Lower leg skin (tissue), 4 donors: ENCODE measurements at places on chromosomes 2 and 18.

- no peak for DNase-seq
Observed at GRCh38 chr18:57502624-57503023, 67.5 kb downstream of the ONECUT2 start.

DNA sequence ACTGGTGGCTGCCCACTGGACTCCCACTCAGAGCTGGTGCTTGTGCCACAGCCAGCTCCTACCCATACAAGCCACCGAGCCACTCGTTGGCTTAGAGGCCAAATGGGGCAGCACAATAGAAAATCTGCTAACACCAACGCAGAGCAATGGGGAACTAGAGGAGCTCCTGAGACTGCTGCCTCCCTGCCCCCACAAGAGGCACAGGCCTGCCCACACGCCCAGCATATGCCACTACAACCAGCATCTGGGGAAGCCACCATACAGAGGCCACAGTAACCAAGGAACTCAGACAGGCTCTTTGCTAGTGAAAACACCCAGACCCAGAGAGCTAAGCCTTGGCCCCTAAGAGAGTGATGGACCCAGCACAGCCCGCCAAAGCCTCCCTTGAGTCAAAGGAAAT lies 231.2 kb upstream of the RAB6C start:
- DNase-seq: no peak

GRCh38 chr2:105380432-105381100 lies 18.3 kb downstream of the FHL2 start:
- peak; percentile 81 for DNase-seq

DNA sequence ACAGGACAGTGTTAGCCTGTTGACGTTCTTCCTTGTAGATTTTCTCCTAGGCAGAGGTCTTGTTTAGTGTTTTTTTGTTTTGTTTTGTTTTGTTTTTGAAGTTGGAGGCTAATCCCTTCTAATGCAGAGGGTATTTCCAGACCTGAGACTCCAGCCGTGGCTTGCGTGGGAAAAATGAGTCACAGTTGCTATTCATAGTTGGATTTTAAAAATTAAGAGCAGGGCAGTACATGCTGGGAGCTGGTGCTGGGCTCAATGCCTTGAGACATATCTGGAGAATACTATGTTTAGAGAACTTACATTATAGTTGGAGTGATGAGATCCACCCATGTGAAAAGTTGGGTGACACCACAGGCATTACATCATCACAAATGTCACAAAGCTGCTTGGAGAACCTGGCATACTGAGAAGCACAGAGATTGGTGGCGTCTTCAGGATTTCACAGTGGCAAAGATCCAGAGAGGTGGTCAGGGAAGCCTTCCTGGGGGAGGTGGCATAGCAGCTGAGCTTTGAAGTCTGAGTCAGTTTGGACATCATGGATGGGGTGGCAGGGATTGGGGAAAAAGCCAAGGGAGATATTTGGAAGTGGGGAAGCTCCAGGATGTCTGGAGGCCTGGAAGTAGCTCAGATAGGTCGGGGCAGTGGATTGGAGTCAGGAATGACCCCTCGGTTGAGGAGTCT lies 249.4 kb downstream of the LOXHD1 start:
- no peak for DNase-seq

DNA sequence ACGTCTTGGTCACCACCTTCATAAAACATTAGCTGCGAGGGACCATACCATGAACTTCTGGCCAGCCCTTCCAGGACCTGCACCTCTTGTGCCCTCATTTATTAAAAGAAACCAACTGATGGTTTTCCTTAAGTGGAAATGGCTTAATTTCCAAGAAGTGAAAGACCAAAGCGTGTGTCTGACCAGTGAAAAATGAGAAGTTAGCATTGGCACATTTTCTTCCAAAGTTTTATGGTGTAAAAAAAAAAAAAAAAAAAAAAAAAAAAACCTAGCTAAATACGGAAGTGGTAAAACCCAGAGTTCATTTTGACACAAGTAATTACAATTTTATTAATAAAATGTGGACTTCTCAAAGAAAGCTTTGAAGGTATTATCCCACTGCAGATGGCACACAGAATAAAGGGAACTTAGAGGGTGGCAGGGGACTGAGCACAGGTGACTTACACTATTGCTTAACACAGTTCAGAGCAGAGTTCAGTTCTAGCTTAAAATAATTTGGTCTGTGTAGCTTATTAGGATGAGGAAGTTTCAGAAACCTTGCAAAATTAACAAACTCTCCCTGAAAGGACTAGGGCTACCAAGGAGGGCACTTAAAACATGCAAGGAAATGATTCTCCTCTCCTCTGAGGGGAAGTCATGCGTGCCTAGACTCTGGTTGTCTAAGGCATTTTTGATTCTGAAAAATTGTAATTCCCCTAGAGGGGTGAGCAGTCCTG lies 42.2 kb upstream of the EPG5 start:
- DNase-seq: no peak

DNA sequence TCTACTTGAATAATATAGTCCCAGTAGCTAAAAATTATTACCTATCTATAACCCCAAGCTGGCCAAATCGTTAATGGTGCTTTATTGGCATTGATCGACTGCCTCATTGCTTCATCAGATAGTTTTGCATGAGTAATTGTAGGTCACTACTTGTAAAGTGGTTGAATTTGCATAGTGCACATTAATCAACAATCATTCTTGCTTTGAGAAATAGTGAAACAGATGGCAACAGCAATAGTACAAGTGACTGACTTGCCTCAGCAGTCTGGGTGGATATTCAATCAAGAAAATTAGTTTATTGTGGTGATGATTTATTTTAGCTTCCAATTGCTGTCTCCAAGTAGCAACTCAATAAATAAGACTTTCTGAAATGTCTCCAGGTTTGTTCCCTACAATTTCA lies 117.8 kb upstream of the NRXN1 start:
- no peak for DNase-seq

DNA sequence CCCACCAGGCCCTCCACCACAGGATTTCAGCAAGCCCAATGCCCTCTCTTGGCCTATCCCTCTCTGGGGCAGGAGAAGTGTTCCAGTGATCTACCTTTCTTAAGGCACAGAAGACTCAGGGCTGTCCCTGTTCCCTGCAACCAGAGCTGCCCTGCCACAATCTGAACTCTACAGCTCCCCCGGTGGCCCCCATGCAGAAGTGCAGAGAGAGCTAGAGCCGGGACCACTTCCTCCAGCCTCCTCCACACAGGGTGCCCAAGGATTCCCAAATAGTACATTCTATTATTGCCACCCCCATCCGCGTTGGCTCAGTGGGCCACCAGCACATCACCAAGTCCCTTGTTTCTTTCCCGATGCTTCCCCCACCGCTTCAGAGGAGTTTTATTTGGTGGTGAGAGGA lies 114.8 kb upstream of the PTPRM start:
- DNase-seq: no peak

- DNase-seq: no peak
Observed at GRCh38 chr2:190979906-190980629, 33.9 kb downstream of the STAT1 start.

DNA sequence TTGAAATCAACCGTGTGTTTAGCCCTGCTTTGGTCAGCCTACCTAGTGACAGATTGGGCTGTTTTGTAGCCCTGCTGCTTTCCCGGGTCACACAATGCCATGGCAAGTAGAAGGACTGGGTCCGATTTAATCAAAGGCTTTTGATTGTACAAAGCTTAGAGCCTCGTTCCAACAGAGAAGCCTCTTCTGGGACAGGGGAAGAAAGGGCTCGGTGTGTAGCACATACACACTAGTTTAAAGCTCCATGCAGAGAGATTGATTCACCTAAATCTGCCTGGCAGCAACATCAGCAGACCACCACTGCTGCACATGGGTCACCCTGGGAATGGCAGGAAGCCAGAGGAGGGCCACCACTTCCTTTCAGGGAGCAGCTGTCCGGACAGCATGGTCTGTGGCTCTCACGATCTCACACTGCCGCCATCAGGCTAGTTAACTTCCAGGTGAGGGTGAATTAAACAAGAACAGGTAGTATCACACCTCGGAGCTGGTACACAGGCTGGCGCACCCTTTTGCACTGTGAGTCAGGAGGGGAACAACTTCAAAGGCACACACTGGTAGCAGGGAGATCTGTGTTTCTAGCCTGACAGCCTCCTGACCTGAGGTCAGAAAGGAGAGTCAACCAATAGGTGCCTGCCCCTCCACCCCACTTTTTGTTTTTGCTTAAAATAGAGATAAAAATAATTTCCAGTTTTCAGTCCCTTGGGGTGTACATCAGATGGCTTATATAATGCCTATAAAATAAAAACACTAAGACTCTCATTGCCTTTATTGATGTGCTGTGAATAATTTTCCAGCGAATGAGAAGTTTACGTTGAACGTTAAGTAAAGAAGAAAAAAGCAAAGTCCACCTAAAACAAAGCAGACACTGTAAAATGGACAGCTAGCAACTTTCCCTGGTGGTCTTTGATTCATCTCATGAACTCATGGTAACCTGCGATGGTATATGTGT lies 108.5 kb downstream of the CDCA7 start:
- DNase-seq: no peak

- DNase-seq: no peak
Observed at GRCh38 chr2:89848114-89848513, 1156.6 kb downstream of the RPIA start.

- DNase-seq: no peak
Observed at GRCh38 chr18:11761553-11761952, 72.5 kb downstream of the GNAL start.

DNA sequence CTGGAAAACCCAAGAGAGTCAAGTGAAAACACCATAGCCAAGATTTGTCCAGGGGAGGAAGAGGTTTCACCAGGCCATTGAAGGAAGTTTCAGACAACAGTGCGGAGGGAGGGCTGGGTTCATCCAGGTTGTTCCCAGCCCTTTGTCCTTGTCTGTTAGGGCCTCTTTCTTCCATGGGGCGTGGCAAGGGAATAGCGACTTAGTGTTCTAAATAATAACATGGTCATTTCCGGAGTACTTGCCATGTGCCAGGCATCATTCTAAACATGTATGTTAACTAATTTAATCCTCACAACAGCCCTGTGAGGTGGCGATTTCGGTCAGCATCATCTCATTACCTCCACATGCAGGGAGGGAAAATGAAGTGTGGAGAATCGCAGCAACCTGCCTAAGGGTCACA lies 77.3 kb downstream of the TCF7L1 start:
- DNase-seq: no peak

GRCh38 chr2:217489145-217489960 lies 513.4 kb downstream of the TNS1 start:
- peak; percentile 53 for DNase-seq

- DNase-seq: no peak
Observed at GRCh38 chr2:39435741-39436591, 1.1 kb downstream of the MAP4K3 start.

GRCh38 chr18:617970-618504 lies 21.2 kb downstream of the CLUL1 start:
- no peak for DNase-seq

- DNase-seq: no peak
Observed at GRCh38 chr2:65868177-65868576, 435.8 kb upstream of the SPRED2 start.

- DNase-seq: no peak
Observed at GRCh38 chr18:51279367-51279984, 82.0 kb upstream of the MEX3C start.

GRCh38 chr18:61545281-61546245 lies 212.3 kb downstream of the CDH20 start:
- DNase-seq: no peak

DNA sequence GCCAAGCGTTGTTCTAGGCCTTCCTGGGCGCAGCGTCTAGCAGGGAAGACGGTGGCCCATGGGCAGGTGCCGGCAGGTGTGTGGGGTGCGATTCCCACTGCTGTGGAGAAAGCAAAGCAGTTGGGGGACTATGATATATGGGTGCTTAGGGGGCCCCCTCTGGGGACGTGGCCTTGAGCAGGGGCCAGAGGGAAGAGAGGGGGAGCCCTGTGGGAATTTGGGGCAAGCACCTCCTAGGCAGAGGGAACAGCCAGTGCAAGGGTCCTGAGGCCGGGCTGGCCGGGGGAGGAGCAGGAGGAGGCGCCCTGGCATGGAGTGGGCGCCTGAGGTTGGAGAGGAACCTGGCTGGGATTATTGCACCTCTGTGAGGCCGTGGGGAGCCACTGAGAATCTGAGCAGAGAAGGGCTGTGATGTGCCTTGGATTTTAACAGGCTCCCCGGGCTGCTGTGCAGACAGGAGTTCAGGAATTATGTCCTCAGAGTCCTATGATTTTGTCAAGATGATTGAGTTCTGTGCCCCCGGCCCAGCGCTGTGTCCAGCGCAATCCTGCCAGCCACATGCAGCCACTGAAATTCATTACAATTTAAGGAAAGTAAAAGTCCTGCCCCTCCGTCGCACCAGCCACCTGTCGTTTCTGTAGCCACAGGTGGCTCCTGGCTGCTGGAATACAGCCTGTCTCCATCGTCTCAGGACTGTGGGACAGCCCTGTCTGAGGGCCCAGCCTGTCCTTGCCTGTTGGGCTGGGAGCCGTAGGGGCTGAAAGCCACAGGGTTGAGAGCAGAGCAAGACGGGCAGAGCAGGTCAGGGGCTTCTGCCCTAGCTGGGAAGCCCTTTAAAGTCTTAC lies 9.1 kb upstream of the KLHL30 start:
- no peak for DNase-seq

DNA sequence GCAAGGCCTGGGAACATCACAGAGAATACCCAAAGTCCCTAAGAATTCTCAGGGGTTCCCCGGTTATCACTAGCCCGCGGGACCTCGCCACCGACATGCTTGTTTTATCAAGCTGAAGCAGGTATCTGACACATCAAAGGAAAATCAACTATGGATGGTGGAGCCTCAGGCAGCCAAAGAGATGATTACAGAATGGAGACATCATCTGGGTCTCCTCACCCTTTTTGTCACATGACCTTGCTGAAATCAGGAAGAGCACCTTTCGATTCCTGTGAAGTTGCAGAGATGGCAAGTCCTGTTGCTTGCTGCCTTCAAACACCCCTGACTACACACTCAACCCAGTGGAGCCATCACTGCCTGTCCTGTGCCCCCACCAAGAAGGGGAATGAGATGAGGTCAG lies 19.2 kb upstream of the CAB39 start:
- DNase-seq: peak; percentile 6

GRCh38 chr2:78839259-78839658 lies 186.2 kb upstream of the REG3G start:
- no peak for DNase-seq

- no peak for DNase-seq
Observed at GRCh38 chr2:106189764-106190468, 4.2 kb downstream of the UXS1 start.

DNA sequence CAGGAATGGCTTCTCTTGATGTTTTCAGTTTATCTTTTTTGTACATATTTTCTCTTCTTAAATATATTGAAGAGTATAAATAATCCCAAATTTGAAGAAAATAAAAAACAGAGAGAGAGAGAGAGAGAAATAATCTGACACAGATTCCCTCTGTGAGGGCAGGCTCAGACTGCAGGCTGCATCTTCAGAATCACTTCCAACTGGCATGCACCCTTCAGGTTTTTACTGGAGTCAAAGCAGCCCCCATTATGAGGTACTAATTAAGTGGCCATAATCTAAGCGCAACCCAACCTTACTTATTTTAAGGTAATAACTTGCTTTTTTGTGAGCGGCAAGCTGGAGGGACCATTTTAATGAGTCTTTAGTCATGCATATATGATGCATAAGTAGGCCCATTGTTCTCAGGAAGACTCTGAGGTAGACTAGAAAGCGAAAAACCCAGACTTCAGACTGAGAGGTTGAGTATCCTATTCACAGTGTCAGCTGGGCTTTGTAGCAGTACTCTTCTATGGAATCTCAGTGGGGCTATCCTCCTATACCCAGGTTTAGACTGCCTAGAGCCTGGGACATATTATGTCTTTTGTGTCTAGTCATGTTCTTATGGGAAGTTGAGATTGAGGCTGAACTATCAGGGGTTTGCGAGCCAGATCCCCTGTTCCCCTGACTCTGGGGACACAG lies 167.4 kb downstream of the SP3 start:
- DNase-seq: no peak
